ENCODE measurements at places on chromosomes 6 and 20.

DNA sequence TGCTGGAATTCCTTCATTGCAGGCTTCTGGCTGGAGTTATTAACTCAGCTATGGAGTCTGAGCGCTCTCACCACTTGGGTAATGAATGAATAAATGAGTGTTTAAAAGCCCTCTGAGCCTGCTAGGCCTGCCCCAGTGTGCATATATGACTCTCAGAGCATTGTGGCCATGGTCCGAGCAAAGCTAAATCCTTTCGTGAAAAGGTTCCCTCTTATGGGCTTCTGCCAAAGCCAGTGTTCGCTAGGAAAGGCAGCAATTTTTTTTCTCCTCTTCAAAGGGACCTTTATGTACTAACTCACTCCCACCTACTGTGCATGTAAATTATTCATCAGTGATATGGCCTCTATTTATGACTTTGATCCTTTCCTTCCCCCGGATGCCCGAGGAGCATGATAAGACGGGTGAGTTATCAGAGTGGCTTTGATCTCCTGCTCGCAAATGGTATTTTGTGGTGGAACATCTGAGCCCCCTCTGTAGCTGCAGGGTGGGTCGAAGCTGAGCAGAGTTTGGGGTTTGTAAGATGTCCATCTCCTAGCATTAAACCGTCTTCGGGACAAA lies 88.6 kb downstream of the LINC00237 start:
- DNase-seq: no peak

DNA sequence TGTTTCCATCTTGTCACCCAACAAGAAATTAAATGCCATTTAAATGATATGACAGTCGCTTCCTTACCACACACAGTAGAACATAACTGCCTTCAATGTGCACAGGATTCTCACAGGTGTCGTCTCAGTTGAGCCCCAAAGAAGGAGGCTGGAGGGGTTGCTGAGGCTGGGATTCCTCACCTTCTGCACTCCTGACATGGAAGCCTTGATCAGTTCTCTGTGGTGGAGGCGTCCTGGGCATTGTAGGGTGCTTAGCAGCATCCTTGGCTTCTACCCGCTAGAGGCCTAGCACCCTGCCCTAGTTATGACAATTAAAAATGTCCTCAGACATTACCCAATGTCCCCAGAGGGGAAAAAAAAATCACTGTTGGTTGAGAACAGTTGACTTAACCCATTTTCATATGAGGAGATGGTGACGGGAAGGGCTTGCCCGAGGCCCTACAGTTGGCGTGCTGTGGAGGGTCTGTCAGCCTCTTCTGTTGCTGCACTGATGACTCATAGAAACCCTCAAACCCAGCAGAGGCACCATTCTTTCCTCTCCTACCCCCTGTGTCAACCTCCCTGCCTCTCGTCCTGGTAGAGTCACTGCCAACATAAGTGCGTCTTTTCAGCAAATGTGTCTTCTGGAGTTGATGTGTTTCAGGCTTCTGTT lies 19.3 kb upstream of the ZNF831 start:
- DNase-seq: no peak

DNA sequence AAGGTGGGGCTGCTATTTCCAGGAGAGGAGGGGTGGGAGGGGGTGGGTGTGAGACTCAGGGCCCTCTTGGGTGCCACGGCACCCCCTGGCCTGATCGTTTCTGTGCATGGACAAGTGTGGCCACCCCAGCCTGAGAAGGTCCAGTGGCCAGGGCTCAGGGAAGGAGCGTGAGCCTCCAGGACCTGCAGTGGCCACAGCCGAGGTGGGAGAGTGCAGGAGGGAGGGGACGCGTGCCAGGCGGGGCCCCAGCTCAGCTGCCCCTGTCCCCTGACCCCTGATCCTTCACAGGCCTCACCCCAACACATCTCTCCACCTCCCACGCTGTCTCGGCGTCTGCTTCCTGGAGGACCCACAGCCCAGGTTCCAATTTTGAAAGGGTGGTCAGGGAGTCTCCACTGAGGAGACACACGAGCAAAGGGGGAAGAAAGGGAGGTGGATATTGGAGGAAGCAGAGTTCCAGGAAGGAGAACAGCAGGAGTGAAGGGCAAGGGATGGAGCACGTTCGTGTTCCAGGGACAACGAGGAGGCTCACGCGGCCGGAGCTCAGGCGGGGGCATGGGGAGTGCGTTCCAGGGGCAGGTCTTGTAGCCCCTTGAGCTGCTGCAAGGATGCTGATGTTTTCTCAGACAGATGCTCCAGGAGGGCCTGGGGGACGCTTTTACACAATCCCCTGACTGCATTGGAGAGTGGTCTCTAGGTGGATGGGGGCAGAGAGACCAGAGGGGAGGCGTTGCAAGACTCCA lies 4.2 kb upstream of the HRH3 start:
- no peak for DNase-seq

GRCh38 chr20:31860390-31861134 lies 9.8 kb downstream of the DUSP15 start:
- DNase-seq: no peak

- no peak for DNase-seq
Measured at GRCh38 chr6:35166520-35166919, 25.4 kb upstream of the TCP11 start.

GRCh38 chr6:71887744-71888230 lies 1.4 kb downstream of the RIMS1 start:
- no peak for DNase-seq

GRCh38 chr6:43331891-43332290 lies 23.3 kb upstream of the CRIP3 start:
- no peak for DNase-seq

GRCh38 chr6:137040393-137040792 lies 4.4 kb downstream of the IL20RA start:
- DNase-seq: no peak

- DNase-seq: no peak
Measured at GRCh38 chr20:64232794-64233193, 22.8 kb upstream of the PCMTD2 start.

DNA sequence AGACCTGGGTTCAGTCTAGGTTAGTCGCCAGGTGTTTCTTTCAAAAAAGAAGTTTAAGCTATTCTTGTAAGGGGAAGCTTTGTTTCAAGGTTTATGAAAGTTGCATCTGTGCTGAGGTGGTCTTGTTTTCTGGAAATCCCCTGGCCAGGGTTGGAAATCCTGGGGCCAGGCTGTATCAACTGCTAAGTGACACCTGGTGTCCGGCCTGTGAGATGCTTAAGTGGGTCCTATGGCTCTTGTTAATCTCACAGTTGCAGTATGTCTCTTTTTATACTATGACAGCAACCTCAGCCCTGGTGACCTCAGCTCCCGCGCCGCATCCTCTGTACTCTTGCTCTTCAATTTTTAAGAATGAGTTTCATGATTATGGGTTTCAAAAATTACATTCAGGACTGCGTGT lies 72.0 kb downstream of the CHMP4B start:
- DNase-seq: no peak

DNA sequence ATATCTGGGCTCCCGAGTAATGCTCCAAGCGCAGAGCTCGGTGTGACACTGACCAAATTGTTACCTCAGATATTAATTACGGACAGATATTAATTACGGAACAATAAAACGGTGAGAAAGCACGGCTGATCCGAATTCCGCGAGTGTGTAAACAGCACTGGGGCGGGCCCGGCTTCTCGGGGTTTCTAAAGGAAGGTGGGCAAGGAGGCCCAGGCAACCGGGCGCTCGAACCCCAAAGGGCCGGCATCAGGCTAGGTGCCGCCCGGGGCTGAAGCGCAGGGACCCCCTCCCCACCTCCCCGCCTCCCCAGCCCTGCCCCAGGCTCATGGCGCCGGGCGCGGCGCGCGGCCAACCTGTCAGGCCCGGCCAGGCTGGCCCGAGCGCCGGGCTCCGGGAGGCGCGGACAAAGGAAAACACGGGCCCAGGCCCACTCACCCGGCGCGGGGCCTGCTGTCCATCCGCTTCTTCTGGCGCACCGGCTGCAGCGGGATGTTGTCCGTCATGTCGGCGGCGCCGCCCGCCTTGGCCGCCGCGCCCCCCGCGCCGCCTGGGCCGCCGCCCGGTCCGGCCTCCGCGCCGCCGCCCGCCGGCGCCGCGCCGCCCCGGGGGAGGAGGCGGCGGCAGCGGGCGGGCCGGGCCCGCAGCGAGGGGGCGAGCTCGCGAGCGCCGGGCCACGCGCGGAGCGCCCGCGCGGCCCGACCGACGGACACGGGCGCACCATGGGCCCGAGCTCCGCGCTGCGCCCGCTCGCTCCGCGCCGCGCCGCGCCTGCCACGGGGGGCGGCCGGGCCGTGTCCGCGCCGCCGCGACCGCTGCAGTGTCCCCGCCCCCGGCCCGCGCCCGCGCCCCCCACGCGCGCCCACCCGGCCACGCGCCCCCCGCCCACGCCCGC lies at the start of gene ATP9A:
Gene ATP9A, minus strand, starts transcription at position 524 of the 892 bp plus-strand sequence. Its CDS starts 21 bp downstream, at position 503.
- DNase-seq: no peak

- no peak for DNase-seq
Measured at GRCh38 chr20:19347943-19348456, 135.6 kb downstream of the SLC24A3 start.

GRCh38 chr6:113362301-113363047 lies 494.7 kb upstream of the MARCKS start:
- no peak for DNase-seq

- DNase-seq: no peak
Measured at GRCh38 chr6:160950507-160950906, 41.1 kb upstream of the MAP3K4 start.

DNA sequence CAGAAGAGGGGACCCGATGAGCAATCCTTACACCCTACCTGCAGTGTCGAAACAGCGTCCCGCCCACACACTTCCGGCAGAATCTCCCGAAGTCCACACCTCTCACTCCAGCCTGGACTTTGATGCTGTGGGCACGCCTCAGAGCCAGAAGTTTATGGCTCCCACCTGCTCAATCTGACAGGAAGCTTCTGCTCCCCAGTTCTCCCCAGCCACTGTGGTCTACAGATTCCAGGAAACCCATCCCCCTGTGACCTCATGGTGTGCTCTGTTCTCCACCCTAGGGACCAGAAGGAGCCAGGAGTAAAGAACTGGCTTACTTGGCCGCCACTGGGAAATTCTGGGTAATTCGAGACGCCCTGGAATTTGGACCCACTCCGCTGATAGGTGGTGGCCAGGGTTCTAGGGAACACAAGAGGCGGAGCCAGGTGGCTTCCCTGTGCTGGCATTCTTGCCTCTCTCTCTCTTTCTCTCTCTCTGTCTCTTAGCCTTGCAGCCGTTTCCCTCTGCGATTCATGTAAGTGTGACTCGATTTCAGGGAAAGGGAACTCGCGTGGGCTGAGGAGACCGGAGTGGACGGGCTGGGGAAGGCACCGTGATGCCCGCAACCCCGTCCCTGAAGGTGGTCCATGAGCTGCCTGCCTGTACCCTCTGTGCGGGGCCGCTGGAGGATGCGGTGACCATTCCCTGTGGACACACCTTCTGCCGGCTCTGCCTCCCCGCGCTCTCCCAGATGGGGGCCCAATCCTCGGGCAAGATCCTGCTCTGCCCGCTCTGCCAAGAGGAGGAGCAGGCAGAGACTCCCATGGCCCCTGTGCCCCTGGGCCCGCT lies at the start of gene TRIM15:
Gene TRIM15, plus strand, starts transcription at position 457 of the 828 bp plus-strand sequence. Its CDS starts 139 bp downstream, at position 596.
- DNase-seq: no peak
